ENCODE measurements at places on chromosomes 6 and 20.
A peak's percentile ranks its signal among the peaks of the same experiment; 100 is the strongest.

DNA sequence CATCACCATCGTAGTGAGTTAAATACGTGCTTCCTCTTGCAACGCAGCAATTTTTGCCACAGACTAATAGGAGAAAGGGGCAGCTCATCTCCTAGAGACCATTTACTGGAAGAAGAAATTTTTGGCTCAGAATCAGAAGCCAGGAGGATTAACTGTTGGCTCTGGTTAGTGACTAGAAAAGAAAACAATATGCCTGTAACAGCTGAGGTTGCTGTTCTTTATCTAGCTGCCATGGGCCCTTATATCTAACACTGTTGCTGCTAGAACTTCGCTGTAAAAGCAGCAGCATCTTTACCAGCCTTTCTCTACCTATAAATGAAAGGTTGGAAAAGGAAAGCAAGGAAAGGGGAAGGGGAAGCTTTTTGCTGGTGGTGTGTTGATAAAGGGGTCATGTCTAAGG lies 65.9 kb downstream of the FAM135A start:
- H3K4me3 ChIP-seq: no peak overlapping the region
- peaks cover 20% of the 10 kb centered on the region for H3K36me3 ChIP-seq
- no peak for DNase-seq
- H3K4me1 ChIP-seq: no peaks in the 10 kb centered on the region
- H3K27me3 ChIP-seq: no peaks in the 10 kb centered on the region
- H3K27ac ChIP-seq: no peak overlapping the region

DNA sequence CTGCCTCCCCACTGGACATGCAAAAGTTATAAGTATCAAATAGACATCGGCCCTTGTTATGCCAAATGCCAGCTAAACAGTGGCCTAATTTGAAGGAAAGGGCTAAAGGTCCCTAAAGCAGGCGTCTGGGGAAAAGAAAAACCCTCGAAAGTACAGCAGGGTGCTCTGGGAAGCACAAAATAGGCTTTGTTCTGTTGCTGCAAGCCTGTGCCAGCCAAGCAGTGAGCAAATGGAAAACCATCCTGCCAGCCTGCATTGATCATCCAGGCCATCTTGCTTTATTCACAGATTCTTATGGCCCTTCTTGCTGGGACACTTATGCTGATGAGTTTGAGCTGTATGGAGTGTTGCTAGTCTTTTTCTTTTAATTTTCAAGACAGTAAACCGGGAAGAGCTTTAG lies 62.2 kb upstream of the PLEKHG1 start:
- H3K27me3 ChIP-seq: peaks cover 14% of the 10 kb centered on the region
- DNase-seq: no peak
- H3K4me3 ChIP-seq: no peak overlapping the region
- H3K36me3 ChIP-seq: no peaks in the 10 kb centered on the region
- H3K27ac ChIP-seq: no peak overlapping the region

- H3K36me3 ChIP-seq: peaks cover 3% of the 10 kb centered on the region
- peak; percentile 51 for DNase-seq
- peaks cover 21% of the 10 kb centered on the region for H3K27me3 ChIP-seq
Measured at GRCh38 chr6:52063584-52064344, 23.6 kb downstream of the PKHD1 start.

GRCh38 chr6:166251211-166251610 lies 57.0 kb downstream of the PRR18 start:
- peaks cover 67% of the 10 kb centered on the region for H3K27me3 ChIP-seq
- no peak overlapping the region for H3K4me3 ChIP-seq
- H3K27ac ChIP-seq: no peak overlapping the region
- no peaks in the 10 kb centered on the region for H3K36me3 ChIP-seq

DNA sequence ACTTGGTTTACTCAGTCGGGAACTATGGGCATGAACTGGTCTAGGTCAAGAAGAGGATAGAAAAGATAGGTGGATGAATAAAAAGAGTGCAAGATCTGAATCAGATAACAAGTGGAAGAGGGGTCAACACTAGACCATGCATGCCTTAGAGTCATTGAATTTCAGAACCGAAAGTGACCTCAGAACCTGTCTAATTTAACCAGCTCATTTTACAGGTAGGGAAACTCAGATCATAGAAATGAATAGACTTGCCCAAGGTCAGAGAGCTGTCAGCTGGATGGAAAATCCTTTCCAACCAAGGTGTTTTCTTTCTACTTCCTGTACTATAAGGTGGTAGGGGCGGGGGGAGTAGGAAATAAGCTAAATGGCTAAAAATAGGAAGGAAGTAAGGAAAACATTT lies 121.4 kb upstream of the ADGRF1 start:
- no peak overlapping the region for H3K27ac ChIP-seq
- no peaks in the 10 kb centered on the region for H3K27me3 ChIP-seq

GRCh38 chr6:36916126-36916525 lies 30.4 kb downstream of the C6orf89 start:
- DNase-seq: no peak
- H3K27ac ChIP-seq: peak overlapping the region; percentile 8
- H3K4me1 ChIP-seq: peaks cover 26% of the 10 kb centered on the region
- H3K27me3 ChIP-seq: no peaks in the 10 kb centered on the region
- H3K36me3 ChIP-seq: peaks cover 31% of the 10 kb centered on the region

DNA sequence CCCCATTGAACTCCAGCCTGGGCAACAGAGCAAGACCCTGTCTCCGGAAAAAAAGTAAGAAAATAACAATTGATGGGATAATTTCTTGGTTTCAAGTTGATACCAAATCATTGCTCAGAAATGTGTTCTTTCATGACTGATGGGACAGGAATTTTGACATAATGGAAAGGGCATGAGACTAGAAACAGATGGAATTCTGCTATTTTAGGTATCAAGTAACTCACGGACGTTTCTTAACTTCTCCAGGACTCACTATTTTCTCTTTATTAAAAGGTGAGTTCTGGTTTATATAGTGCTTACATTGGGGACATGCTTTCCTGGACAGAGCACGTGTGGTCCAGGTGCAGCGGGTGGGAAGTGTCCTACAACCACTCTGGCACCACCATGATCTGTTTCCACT lies 6.0 kb upstream of the DSP start:
- H3K4me3 ChIP-seq: no peak overlapping the region
- H3K27ac ChIP-seq: no peak overlapping the region
- peaks cover 67% of the 10 kb centered on the region for H3K27me3 ChIP-seq
- DNase-seq: no peak
- H3K4me1 ChIP-seq: peaks cover under 1% of the 10 kb centered on the region

- H3K27me3 ChIP-seq: peaks cover 20% of the 10 kb centered on the region
- DNase-seq: no peak
- H3K4me3 ChIP-seq: no peak overlapping the region
- H3K36me3 ChIP-seq: no peaks in the 10 kb centered on the region
- H3K27ac ChIP-seq: no peak overlapping the region
- peaks cover 5% of the 10 kb centered on the region for H3K4me1 ChIP-seq
Measured at GRCh38 chr6:136952714-136953260, 30.7 kb downstream of the SLC35D3 start.

GRCh38 chr6:63269470-63269869 lies 50.3 kb downstream of the LGSN start:
- no peak overlapping the region for H3K27ac ChIP-seq
- no peak overlapping the region for H3K4me3 ChIP-seq
- H3K4me1 ChIP-seq: no peaks in the 10 kb centered on the region
- no peak for DNase-seq

DNA sequence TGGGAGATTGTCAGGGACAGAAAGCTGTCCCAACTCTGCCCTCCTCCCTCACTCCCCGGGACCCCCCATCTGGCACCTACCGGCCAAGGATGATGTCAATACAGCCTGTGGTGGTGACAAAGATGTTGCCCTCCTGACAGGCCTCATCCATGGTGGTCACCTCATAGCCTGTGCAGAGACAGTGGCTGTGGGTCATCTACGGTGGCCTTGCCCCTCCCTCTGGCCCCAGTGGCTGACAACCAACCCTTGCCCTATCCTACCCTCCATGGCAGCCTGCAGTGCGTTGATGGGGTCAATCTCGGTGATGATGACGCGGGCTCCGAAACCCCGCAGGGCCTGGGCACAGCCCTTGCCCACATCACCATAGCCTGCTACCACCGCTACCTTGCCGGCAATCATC lies 12.7 kb downstream of the AHCY start:
- no peaks in the 10 kb centered on the region for H3K27me3 ChIP-seq
- H3K4me1 ChIP-seq: peaks cover 2% of the 10 kb centered on the region
- H3K36me3 ChIP-seq: peaks cover 25% of the 10 kb centered on the region
- no peak overlapping the region for H3K4me3 ChIP-seq
- DNase-seq: no peak
- H3K27ac ChIP-seq: no peak overlapping the region

- H3K4me1 ChIP-seq: no peaks in the 10 kb centered on the region
- H3K4me3 ChIP-seq: no peak overlapping the region
- peaks cover 24% of the 10 kb centered on the region for H3K27me3 ChIP-seq
- no peak overlapping the region for H3K27ac ChIP-seq
Measured at GRCh38 chr6:10441004-10441654, 26.3 kb upstream of the TFAP2A start.

- H3K4me3 ChIP-seq: peak overlapping the region; percentile 86
- DNase-seq: peak; percentile 48
- H3K27me3 ChIP-seq: peaks cover 40% of the 10 kb centered on the region
- peak overlapping the region; percentile 95 for H3K27ac ChIP-seq
Measured at GRCh38 chr20:62602550-62602949, 39.8 kb upstream of the SLCO4A1 start.

DNA sequence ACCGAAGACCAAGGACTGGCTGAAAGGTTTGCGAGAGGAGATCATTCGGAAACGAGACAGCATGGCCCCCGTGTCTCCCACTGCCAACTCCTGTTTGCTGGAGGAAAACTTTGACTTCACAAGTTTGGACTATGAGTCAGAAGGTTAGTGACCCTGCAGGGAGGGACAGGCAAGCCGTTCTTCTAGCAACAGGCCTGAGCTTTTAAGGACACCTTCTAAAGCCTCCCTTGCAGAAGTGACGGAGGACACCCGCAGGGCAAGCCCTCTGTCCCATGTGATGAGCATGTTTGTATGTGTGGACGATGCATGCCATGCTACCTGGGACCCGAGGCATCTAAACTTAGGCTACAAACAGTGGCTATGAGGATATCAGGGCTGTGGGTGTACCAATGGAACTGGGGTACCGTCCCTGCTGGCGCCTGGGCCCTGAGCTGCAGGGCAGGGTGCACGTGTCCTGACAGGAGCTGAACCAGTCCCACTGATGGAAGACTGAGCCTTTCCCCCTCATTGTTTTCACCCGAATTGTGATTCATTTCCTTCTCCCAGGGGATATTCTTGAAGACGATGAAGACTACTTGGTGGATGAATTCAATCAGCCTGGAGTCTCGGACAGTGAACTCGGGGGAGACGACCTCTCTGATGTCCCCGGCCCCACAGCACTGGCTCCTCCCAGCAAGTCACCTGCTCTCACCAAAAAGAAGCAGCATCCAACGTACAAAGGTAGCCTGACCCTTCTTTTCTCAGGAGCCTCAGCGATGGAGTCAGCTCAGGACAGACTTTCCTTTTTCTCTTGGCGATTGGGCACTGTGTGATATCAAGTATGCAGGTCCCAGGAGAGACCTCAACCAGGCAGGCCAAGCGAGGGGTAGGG lies 84.4 kb downstream of the SERAC1 start:
- H3K4me3 ChIP-seq: no peak overlapping the region
- H3K27me3 ChIP-seq: no peaks in the 10 kb centered on the region
- no peak for DNase-seq
- peaks cover 32% of the 10 kb centered on the region for H3K36me3 ChIP-seq
- H3K4me1 ChIP-seq: peaks cover 15% of the 10 kb centered on the region

GRCh38 chr6:39330057-39330456 lies 7.6 kb upstream of the KCNK16 start:
- H3K4me1 ChIP-seq: no peaks in the 10 kb centered on the region
- peaks cover 30% of the 10 kb centered on the region for H3K27me3 ChIP-seq
- no peak overlapping the region for H3K4me3 ChIP-seq
- H3K36me3 ChIP-seq: no peaks in the 10 kb centered on the region

DNA sequence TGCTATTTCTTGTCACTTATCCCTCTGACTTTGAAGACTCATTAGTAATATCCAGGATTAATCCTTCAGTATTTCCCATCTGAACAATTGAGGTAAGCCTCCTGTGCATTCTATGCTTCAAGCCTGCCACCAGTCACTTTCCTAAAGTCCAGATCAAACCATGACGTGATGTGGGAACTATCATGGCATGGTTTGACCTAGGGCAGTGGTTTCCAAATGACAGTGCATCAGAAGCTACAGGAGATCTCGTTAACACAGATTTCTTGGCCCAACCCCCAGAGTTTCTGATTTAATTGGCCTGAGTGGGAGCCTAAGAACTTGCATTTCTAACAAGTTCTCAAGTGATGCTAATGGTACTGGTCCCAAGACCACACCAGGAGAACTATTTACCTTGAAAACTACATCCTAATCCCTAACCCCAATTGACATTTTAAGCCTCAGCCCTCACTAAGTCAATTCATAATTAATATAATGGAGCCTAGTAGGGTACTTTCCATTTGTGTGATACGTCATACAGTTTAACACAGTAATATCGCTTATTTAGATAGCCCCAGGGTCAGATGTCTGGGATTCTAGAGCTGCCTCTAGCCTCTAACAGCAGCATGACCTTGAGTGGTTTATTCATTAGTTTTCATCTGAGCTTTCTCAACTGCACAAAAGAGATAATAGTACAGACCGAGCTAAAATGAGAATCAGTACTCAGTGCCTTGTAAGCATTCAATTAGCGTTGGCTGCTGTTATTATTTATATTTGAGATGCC lies 907.6 kb downstream of the TFAP2A start:
- H3K4me3 ChIP-seq: no peak overlapping the region
- no peaks in the 10 kb centered on the region for H3K27me3 ChIP-seq
- H3K27ac ChIP-seq: no peak overlapping the region
- H3K36me3 ChIP-seq: no peaks in the 10 kb centered on the region
- no peaks in the 10 kb centered on the region for H3K4me1 ChIP-seq

- no peak overlapping the region for H3K4me3 ChIP-seq
- H3K27ac ChIP-seq: no peak overlapping the region
- no peak for DNase-seq
- H3K36me3 ChIP-seq: no peaks in the 10 kb centered on the region
Measured at GRCh38 chr6:97068211-97068610, 143.7 kb downstream of the KLHL32 start.

GRCh38 chr6:1724124-1724523 lies 114.4 kb downstream of the FOXC1 start:
- DNase-seq: no peak
- H3K27me3 ChIP-seq: no peaks in the 10 kb centered on the region
- H3K36me3 ChIP-seq: peaks cover 17% of the 10 kb centered on the region

GRCh38 chr6:69027861-69028260 lies 392.8 kb downstream of the ADGRB3 start:
- no peaks in the 10 kb centered on the region for H3K36me3 ChIP-seq
- no peak for DNase-seq
- H3K4me1 ChIP-seq: no peaks in the 10 kb centered on the region

DNA sequence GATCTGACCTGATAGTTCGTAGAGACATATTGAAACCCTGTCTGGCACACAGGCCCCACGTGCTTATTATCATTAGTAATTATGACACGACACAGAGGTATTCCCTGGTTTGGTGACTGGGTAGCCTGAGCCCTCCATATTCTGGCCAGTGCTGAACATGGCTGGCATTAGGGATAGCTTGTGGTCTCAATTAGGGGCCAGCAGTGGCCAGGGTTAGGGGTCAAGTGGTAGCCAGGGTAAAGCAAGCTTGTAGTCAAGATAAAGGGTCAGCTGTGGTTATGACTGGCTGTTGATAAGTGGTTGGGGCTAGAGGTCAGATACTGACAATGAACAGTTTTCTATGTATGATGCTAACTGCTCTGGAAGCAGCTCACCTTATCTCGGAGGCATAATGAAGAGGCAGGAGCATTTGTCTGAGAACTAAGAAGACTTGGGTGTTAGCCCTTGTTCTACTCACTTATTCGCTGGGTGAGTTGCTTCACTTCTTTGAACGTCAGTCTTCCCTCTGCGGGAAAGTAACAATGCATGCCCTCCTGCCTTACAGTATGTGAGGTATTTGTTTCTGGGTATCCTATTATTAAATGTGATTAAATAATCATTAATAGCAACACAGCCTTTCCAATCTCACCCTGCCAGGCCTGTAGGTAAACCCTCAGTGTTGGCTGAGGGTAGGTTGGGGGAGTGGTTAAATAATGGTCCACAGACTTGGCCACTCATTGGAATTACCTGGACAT lies 66.7 kb downstream of the VEGFA start:
- no peaks in the 10 kb centered on the region for H3K4me1 ChIP-seq
- H3K4me3 ChIP-seq: no peak overlapping the region
- H3K36me3 ChIP-seq: no peaks in the 10 kb centered on the region
